ENCODE measurements at places on chromosomes 16 and 17.

GRCh38 chr16:13560151-13560550, 359.8 kb upstream of the ERCC4 start:
- DNase-seq: no peak

GRCh38 chr16:90032674-90033331, 13.5 kb upstream of the DBNDD1 start:
- DNase-seq: no peak

DNA sequence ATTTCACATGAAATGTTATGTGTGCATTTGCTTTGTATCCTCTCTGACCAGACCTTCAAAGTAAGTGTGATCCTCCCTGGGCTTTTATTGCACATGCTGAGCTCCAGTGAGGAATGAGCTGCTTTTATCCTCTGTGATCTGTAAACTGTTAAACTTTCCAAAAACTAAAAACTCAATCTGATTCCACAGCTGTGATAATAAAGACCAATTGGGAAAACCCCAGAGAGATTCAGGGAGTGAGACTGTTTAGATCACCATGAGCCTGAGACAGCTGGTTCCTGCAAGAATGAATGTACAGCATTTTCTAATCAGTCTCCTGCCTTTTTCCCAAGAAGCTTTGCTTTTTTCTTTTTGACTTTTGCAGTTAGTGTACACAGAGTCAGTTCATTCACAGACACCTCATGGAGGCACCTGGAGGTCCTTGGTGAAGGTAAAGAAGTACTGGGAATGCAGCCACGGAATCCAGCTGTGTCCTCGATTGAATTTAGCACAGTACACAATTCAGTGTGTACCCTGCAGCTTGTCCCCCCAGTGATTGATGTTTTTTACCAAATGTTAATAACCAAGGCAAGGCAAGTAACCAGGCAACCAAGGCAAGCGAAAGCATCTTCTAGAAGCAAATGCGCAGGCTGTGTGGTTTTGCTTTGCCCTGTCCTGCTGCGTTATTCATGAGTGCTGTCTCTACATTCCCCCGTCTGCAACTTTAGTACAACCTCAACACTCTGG, 182.6 kb downstream of the LGALS9B start:
- DNase-seq: no peak

DNA sequence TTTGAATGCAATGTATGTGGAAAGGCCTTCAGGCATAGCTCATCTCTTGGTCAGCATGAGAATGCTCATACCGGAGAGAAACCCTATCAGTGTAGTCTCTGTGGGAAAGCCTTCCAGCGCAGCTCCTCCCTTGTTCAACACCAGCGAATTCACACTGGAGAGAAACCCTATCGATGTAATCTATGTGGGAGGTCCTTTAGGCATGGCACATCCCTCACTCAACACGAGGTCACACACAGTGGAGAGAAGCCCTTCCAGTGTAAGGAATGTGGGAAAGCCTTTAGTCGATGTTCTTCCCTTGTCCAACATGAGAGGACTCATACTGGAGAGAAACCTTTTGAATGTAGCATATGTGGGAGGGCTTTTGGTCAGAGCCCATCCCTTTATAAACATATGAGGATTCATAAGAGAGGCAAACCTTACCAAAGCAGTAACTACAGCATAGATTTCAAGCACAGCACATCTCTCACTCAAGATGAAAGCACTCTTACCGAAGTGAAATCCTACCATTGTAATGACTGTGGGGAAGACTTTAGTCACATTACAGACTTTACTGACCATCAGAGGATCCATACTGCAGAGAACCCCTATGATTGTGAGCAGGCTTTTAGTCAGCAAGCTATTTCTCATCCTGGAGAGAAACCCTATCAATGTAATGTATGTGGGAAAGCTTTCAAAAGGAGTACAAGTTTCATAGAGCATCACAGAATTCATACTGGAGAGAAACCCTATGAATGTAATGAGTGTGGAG, 24.7 kb downstream of the ZFP90 start:
- no peak for DNase-seq

- no peak for DNase-seq
Measured at GRCh38 chr16:84071121-84071520, 28.5 kb upstream of the SLC38A8 start.

- DNase-seq: peak; percentile 82
Measured at GRCh38 chr17:49361129-49361901, 735 bp downstream of the ZNF652 start.

GRCh38 chr16:66713076-66713475, 16.5 kb upstream of the CMTM4 start:
- DNase-seq: no peak

GRCh38 chr16:82716361-82716855, 89.6 kb downstream of the CDH13 start:
- DNase-seq: no peak

All from activated CD8-positive, alpha-beta memory T cell treated with anti-CD3 and anti-CD28 coated beads, Interleukin-2, amount 50 U/mL, for 48 hours (primary cell).